ENCODE measurements at places on chromosomes 7 and 10.

DNA sequence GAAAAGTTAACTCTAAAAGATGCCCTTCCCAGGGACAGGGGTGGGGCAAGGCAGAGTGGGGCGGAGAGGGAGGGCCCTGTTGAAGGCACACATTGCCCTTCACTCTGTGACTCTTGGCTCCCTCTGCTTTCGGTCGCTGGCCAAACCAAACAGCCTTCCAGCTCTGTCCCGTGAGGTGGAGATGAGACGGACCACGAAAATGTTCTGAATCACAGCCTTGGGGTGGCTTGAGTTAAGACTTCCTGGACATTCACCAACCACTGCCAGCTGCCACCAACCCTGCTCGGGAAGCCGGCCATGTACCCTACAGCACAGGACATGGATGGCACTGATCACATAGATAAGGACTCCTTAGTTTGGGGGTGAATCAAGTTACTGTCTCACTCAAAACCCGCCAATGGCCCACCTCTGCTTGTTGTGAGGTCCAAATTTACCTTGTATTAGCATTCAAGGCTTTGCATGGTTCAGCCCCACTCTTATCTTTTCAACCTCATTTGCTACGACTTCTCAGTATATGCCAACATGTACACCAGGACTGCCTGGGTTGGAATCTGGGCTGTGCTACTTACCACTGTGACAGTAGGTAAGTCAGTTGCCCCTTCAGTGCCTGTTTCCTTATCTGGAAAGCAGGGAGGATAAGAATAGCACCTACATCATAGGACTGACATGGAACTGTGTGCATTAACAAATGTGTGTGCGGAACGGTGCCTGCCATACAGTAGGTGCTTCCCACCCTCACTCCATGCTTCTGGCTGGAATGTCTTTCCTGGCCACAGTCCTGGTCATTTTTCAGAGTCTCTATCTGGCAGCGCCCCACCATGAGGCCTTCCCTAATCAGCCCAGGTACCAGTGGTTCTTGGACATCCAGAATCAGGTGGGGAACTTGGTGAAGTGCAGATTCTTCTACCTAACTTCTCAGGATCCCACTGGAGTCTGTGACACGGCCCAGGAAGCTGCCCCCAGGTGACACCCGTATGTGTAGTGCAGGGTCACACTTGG is 28.0 kb downstream of the ITPRIP start:
- no peak for DNase-seq

GRCh38 chr10:49309691-49310411 is 10.9 kb downstream of the C10orf71 start:
- no peak for DNase-seq

DNA sequence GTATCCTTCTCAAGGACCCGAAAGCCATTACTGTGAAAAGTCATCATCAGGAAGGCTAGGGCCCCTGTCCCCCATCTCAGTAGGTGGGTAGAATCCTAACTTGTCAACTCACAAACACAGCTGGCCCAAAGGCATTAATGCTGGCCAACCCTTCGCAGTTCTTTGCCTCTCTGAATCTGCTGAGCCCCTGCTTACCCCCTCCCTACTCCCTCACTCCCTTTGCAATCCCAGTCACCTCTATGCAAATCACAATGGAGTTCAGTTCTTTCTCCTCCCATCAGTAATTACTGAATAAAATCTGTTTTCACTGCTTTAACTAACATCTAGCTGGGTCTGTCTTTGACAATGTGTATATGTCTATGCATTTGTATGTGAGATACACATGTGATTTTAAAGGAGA is 38.1 kb upstream of the AOAH start:
- no peak for DNase-seq

- DNase-seq, result peak; percentile 40
Measured at GRCh38 chr10:91551856-91552255, 81.0 kb downstream of the PPP1R3C start.

DNA sequence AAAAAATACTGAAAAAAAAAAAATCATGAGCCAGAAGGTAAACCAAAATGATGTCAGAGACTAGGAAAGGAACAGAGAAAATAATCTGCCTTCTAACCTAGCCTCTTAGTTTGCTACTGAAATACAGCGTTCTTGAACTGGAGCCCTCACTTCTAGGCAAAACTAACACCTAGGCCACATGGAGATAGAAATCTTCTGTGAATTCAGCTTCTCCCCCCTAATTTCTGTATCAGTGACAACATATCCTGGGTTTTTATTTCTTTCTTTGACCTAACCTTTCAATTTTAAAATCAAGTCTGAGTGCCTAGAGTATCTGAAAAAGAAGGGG is 100.1 kb upstream of the GLCCI1 start:
- no peak for DNase-seq

DNA sequence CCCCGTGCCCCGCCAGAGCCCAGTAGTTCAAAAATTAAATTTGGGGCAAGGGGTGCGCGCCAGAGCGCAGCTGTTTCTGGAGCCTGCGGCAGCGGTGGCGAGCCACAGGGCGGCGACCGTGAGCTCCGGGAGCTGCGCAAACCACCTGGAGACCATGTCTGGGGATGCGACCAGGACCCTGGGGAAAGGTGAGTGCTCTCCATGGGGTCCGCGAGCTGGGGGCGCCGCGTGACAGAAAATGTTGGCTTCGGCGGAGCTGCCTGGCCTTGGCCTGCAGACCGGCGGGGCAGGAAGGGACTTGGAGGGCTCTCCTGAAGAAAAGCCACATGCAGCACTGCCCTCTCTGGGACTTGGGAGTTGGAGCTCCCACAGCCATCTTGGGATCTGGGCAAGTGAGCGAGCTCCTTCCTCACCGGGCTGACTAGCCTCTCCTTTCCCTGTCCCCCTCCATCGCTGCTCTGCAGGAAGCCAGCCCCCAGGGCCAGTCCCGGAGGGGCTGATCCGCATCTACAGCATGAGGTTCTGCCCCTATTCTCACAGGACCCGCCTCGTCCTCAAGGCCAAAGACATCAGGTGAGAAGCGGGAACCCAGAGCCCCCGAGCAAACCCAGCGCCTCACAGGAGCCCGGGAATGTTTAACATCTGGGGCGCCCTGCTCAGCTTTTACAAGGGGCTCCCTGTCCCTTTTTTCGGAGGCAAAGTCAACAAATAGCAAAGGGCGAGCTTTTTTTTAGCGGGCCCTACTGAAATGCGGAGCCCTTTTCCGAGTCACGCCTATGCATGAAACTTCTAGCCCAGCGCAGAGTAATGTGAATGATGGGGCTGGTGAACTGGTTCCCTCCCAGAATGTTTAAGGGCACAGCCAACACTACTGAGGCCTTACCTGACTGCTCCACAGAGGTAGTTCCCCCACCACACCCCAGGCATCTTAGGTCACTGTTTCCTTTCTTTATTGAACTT is 6.1 kb downstream of the GSTO2 start:
- DNase-seq, result no peak

DNA sequence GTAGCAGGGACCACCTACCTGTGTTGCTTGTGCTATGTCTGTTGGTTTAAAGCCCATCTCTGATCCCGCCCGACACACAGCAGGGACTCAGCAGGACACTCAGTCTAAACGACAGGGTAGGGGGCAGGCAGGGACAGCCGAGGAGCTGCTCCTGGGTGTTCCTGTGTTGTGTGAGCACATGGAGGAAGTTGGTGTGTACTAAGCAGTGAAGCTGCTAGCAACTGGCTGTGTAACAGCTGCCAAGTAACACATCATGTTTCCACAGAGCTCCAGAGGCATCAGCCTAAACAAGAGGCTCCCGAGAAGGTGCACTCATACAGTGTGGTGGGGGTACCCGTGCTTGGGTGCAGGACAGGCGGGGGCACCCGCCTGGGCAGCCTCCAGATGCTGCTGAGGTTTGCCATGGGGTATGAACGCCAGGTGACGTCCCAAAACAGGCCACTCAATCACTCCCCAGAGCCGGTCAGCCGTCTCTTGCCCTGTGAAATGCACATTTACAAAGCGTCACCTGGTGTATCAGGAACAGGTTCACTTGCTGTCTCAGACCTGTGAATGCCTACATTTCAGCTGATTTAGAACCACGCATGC is 59.6 kb downstream of the PTPRN2 start:
- DNase-seq, result peak; percentile 48

- peak; percentile 15 for DNase-seq
Measured at GRCh38 chr7:140540136-140540777, 61.0 kb upstream of the MKRN1 start.

DNA sequence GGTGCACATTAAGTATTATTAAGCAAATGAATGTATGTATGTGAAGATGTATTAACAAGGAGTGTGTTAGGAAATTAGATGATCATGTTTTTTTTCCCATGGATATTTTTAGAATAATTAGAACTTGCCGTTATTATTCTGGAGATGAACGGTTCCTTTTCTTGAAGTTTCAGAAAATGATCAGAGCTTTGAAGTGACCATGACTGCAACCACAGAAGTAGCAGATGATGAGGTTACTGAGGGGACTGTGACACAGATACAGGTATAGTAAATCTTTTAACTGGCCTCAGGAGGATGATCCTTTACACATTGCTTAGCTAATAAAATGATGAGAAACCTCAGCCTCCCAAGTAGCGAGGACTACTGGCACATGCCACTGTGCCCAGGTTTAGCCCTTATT is 18.6 kb downstream of the DMTF1 start:
- no peak for DNase-seq

DNA sequence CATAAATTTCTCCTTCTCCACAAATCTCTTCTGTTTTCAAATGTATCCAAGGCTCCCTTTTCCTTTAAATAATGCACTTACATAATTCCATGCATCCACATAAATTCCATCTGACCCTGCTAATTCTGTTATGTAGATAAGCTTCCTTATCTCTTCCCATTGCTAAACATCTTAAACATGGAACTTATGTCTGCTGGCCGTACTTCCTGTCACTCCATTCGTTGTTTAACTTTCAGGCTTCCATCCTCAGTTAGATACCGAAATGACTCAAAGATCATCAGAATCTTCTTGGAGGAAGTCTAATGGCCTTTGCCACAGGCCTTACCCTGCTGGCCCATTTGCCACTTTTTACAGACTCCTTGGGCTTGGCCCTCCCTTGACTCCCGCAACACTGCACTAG is 330.9 kb downstream of the GFRA1 start:
- DNase-seq, result no peak

GRCh38 chr10:100696477-100696901 is 48.9 kb upstream of the PAX2 start:
- DNase-seq, result no peak

DNA sequence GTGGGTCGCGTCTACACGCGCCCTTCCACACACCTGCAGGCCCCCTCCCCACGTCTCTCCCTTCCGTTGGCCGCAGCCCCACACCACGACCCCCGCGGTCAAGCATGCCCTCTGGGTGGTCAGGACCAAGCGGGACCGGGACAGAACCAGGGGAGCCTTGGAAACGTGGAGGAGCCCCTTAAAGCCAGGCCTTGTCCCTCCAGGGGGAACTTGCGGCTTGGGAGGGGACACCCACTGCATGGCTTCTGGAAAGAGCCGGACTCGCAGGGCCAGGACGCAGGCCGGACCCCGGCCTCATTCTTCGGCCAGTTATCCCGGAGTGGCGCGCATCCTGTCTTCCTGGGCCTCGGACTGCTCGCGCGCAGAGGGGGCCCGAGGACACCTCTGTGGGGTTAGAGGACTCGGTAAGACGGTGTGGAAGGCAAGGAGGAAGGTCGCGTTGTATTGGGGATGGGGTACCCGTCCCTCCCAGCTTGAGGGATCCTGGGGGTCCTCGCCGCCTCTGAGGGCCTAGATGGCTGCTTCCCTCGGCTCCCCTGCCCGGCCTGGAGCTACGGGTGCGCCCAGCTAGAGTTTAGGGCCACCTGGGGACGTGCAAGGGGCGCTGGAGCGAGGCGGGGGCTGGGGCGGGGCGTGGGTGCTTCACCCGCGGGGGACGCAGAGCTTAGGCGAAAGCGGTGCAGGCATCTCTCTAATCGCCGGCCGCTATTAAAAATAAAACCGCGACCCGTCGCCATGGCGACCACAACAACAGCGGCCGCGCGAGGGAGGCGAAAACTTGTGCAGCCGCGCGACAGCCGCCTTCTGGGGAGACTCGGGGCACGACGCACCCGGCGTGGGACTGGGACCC is 1.8 kb upstream of the PDGFA start:
- DNase-seq, result peak; percentile 21

DNA sequence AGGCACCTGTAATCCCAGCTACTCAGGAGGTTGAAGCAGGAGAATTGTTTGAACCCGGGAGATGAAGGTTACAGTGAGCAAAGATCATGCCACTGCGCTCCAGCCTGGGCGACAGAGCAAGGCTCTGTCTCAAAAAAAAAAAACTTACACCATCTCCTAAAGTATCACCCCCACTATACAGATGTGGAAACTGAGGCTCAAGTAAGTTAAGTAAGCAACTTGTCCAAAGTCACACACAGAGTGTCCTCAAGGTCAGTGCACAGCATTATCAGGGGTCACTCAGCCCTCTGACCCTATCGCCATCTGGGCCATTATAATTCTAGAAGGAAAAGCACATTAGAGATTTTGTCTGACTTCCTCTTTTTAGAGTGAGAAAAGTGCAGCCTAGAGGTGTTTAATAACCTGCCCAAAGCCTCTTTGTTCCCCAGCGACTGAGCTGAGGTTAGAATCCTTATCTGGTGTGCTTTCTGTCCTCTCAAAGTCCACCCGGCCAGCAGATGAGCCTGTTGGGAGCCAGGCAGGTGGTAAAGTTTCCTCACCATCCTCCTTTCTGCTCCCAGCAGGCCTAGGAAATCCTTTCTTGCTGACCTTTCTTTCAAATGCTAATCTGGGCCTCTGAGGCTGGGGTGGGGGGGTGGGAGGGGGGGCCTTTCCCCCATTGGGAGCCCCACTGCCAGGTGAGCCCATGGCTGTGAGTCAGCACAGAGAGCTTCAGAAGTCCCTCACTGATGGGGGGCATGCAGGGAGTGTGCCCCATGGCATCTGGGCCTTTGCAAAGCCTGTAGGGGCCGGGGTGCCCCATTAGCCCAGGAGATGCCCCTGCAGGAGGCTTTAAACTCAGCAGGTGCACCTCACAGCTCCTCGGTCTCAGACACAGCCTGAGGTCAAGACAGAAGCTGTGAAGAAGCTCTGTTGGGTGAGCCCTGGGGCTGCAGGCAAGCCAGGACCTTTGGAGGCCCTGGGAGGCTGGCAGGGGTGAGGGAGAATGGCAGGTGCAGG is 12.0 kb upstream of the KCNMA1 start:
- DNase-seq, result no peak

- DNase-seq, result no peak
Measured at GRCh38 chr7:114979388-114979787, 57.5 kb downstream of the MDFIC start.

DNA sequence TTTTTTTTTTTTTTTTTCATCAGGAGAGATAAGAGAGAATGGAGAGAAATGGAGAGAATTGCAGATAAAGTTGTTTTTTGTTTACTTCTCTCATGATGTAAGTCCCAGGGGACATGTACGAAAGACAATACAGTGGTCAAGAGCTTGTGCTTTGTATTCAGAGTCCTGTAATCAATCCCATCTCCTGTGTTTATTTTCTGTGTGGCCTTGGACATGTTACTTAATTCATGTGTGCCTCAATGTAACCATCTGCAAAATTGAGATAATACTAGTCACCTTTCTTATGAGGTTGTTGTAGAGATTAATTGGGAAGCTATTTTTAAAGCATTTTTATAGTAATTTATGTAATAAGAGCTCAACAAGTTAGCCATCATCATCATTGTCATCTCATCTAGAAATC is 117.5 kb downstream of the CDK14 start:
- DNase-seq, result no peak

- no peak for DNase-seq
Measured at GRCh38 chr10:17028798-17029197, 100.8 kb downstream of the CUBN start.

Measured in COR-L47 (cell line).